ENCODE measurements at places on chromosomes 5 and 9.

DNA sequence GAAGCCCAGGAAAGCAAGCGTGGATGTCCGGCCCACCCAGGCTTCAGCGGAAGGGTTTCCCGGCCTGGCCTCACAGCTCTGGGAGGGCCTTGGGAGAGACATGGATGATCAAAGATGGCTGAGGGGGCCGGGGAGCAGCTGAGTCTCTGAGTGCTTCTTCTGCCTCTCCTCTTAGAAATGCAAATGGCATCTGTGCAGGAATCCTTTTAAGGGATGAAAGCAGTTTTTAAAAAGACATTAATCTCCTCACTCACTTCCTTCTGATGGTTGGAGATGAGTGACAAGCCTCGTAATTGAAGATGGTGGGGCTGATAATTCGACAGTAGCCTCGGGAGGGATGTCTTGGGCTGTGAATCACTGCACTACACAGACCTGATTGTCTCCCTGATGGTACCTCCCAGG is 24.3 kb upstream of the PITX1 start:
- no peak for DNase-seq

DNA sequence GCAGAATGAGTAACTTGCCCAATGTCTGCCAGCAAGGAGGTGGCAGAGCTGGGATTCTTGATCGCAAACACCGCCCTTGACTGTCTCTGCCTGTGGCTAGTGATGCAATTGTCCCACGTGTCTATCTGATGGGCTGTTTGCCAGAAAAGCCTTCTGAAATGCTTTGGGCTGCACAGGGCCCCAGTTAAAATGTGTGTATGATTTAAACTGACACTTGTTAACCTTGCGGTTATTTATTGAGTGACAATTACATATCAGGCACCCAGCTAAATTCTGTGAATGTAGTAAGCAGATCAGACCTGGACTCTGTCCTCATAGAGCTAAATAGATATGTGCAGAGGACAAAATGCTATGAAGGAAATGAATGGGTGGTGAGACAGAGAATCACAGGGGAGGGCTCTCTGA is 11.6 kb upstream of the IL12B start:
- DNase-seq = peak; percentile 86

- no peak for DNase-seq
Measured at GRCh38 chr5:169804861-169805260, 167.8 kb downstream of the DOCK2 start.

GRCh38 chr9:70772601-70773000 is 348.8 kb downstream of the TRPM3 start:
- no peak for DNase-seq

- no peak for DNase-seq
Measured at GRCh38 chr9:5832071-5832537, 813 bp downstream of the ERMP1 start.

- peak; percentile 69 for DNase-seq
Measured at GRCh38 chr5:10601246-10602030, 37.6 kb downstream of the ANKRD33B start.

DNA sequence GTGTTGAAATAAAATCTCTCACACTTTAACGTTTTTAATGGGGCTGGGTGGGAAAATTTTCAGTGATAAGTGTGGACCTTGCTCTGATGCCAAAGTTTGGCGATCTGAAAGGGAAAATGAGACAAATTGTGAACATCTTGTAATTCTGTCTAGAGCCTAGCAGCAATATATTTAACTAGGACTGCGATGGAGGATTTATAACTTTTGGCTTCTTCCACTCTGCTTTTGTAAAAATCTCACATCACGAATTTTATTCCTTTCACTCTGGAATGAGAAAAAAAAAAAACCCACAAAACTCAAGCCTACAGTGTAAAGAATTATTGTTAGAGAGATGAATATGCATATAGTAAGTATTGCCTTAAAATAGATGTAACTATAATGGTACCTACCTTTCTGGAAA is 19.9 kb downstream of the CCNH start:
- DNase-seq = no peak

- no peak for DNase-seq
Measured at GRCh38 chr9:135724186-135724787, 22.3 kb downstream of the KCNT1 start.

- DNase-seq = no peak
Measured at GRCh38 chr9:121765021-121765950, 113.9 kb downstream of the DAB2IP start.

GRCh38 chr5:15574128-15574527 is 74.1 kb downstream of the FBXL7 start:
- no peak for DNase-seq

DNA sequence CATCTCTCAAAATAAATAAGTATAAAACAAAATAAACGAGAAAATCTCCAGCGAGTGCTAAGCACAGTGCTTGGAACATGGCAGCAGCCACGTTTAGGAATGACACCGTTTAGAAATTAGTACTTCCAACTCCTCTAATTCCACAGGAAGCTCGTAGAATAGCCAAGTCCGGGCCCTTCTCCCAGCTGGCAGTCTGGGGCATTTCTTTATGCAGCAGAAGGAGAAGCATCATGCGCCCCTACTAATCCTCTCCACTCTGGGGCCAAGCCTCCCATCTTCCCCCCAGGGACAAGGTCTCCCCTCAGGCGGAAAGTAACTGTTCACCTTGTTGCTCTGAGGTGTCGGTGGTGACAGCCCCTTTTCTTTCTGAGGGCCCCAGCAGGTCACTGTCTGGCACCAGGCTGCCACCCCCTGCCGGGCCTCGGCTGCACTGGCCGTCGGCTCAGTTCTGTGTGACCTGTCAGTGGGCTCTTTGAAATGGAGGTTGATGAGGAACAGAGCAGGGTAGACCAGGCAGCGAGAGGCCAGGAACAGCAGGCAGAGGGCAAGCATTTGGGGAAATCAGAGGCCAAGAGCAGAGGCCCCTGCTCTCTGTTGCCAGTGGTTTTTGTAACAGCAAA is 113.5 kb upstream of the WWC1 start:
- DNase-seq = no peak

GRCh38 chr9:114226246-114227055 is 71.1 kb downstream of the COL27A1 start:
- DNase-seq = no peak

DNA sequence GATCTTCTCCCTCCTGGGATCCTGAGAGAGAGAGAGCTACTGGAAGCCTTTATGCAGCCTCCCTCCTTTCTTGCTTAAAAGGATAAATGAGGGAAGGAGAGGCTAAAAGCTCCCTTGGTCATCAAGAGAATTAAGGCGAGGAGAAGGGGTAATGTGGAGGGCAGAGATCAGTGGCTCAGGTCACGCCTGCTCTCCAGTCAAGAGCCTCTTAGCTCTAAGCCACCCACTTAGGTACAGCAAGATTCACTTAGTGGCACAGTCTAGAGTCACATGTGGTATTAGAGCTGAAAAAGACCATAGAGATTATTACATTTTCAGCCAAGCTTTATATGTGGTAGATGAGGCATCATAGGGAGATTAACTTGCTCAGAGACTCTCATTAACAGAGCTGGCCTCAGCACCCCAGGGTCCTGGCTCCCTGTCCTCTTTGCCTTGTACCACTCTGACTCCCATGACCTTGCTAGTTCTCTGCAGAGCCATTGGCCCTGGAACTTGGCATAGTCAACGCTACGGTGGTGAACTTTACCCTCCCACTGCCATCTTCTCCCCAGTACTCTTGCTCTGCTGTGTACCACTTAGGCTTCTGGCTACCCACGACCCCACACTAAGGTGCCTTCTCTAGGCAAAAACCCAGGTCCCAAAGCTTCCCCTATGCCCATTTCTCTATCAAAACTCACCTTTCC is 37.6 kb downstream of the MFAP3 start:
- DNase-seq = no peak

DNA sequence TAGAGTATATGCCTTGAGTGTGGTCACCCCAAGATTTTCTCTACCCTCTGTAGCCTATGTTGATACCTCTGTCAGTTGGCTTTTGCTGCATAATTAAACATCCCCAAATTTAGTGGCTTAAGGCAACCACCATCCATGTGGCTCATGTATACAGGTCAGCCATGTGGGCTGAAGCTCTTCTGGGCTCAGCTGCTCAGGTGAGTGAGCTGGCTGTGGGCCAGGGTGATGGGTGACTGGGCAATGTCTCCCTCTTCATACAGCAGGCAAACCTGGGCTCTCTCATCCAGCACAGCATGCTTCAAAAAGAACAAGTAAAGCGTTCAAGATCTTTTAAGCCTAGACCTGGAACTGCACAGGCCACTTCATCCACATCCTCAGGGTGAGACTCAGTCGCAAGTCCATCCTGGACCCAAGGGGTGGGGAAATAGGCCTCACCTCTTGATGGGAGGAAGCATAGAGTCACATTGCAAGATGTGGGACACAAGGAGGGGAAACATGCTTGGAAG is 188.2 kb upstream of the TAS2R1 start:
- DNase-seq = no peak

GRCh38 chr5:147208134-147208533 is 26.7 kb upstream of the STK32A start:
- DNase-seq = no peak

DNA sequence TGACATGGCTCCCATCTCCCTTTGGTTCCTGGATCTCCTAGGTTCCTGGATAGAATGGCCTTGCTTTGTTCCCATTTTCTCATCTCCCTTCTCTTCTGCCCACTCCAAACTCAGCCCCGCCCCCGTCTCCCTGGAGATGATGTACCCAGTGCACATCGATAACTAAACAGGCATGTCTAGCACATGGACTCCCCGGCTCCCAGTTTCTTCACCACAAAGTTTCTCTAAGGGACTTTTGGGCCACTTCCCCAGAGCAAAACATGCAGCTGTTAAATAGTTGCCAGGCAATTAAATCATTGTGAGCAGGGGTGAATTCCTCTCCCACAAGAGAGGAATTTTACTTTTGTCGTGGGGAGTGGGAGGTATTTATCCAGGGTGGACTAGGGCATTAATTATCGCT is 259.0 kb downstream of the GADD45G start:
- DNase-seq = peak; percentile 36

DNA sequence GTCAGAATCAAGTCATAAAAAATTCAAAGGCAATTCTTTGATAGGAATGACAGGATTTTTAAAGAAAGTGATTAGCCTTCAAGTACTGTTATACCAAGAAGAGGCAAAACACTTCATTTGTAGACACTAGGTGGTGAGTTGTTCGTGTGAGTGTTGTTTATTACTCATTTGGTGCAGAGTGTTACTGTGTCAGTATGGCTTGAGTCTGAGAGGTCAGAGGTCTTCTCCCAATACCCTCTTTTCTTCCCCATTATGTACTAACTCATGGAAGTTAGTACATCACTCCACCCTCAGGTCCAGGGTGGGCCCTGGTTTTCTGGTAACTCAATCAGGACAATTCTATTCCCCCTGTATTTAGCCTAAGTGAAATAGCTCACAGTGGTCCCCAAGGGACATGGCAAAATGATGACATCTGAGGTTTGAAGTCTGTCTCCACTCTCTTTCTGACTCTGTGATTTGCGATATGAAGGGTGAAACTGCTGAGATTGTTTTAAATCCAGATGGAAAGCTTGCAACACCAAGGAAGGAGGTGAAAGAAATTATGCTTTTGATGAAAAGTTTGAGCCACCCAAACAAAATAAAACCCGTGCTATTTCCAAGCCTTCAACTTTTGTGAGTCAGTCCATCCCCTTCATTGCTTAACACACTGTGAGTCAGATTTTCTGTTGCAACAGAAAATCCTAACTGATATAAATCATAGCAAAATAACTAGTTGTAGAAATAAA is 56.8 kb downstream of the NUDT12 start:
- no peak for DNase-seq

- DNase-seq = no peak
Measured at GRCh38 chr5:180816608-180817534, 14.3 kb upstream of the MGAT1 start.

- no peak for DNase-seq
Measured at GRCh38 chr9:117744856-117745389, 40.7 kb downstream of the TLR4 start.

GRCh38 chr9:38000735-38001134 is 68.3 kb downstream of the SHB start:
- DNase-seq = no peak

- no peak for DNase-seq
Measured at GRCh38 chr5:139764886-139765408, 30.7 kb upstream of the PSD2 start.

DNA sequence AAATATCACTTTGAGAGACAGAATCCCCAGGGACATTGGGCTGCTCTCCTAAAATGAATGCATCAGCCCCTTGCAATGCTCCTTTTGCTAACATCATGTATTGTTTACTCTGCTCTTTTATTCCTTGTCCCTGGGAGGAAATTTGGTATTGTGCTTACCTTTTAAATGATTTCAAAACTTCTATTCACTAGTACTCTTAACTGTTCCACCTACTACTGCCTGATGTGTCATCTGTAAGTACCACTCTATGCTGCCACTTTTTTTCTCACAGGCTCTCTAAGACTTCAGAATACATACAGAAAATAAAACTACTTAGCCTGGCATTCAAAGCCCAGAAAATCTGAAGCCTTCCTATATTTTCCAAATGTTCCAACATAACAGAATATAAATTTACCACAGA is 667.2 kb downstream of the BRINP1 start:
- no peak for DNase-seq

DNA sequence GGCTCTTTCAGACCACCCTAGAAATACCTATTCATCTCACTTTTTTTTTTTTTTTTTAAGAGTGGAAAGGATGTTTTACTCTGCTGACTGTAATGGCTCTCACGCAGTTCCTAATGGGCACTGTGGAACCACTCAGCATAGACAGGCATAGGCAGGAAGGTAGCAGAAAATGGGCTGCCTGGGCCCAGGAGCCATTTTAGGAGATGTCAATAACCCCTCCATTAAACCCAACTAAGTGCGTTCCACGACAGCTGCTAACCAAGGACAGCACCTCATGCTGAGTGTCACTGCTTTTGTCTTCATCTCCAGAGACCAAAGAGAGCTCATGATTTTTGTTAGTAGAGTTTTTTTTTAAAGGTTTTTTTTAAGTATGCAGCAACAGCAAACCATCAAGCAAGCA is 15.3 kb downstream of the MAP1B start:
- DNase-seq = no peak

GRCh38 chr5:84565866-84566265 is 181.2 kb upstream of the EDIL3 start:
- DNase-seq = no peak

GRCh38 chr5:125357660-125358059 is 611.2 kb upstream of the ZNF608 start:
- DNase-seq = no peak

DNA sequence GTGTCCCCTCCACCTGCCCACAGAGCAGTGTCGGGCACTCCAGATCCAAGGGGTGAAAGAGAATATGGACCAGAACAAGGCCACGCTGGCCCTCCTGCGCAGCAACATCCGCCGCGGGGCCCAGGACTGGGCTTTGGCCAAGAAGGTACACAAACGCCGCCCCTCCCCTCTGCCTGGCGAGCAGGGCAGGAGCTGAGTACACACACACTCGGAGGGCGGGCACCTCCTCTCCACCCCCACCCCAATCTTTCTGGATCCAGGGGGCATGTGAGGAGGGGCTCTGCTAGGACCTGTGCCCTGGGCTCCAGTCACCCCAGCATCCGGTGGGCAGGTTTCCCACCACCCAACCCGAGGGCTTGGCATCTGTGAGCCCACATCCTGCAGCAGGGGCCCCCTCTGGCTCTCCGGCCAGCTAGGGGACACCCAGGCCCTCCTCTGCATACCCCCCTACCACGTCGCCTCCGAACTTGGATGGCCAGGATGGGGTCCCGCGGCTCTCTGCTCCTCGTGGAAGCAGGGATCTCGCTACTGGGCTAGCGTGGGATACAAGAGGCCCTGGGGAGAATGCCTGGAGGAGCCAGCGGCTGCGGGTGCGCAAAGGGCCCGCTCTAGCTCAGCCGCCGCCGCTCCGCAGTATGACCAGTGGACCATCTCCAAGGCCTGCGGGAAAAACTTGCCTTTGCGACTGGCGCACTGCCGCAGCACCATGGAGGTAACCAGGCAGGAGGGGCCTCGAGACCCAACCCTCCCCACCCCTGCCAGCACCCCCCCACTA is 3.1 kb downstream of the CCDC183 start:
- no peak for DNase-seq

GRCh38 chr5:146527785-146528184 is 11.8 kb upstream of the GPR151 start:
- no peak for DNase-seq

Measured in activated effector memory CD4-positive, alpha-beta T cell treated with anti-CD3 and anti-CD28 coated beads, Interleukin-2, amount 50 U/mL, for 16 hours (primary cell).